M059J (cell line): ENCODE measurements at places on chromosomes 1 and 21. TPM values are rescaled to one million over a fixed set of nuclear protein-coding genes. Genes with fewer than 3 reads are reported as not detected.

- peak; percentile 39 for DNase-seq
Measured at GRCh38 chr1:5379176-5379759, 613.0 kb downstream of the NPHP4 start.

DNA sequence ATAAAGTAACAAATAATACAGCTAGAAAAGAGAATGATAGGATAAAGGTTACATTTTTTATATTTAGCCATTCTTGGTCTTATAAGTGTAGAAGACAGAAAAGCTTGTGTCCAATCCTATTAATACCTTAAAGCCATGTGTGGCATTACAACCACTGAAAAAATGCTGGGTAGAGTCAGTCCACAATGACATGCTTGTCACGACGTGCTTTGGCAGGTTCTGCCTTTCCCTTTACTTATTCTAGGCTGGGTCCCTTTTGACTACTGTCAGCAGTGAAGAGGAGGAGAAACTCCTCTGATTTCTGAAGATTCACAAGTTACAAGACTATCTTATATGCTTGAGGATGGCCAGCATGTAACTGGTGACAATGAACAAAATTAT, 14.6 kb upstream of the AIM2 start:
- DNase-seq, result peak; percentile 49

Gene CAPN8
- total RNA-seq, result not detected in 2 replicates

- DNase-seq, result no peak
Measured at GRCh38 chr1:26771285-26771642, 16.5 kb upstream of the PIGV start.

Gene STUM
- not detected in 2 replicates for total RNA-seq

GRCh38 chr1:198007687-198008607, 90.8 kb downstream of the LHX9 start:
- DNase-seq, result peak; percentile 58

GRCh38 chr1:232883992-232884661, 66.3 kb upstream of the NTPCR start:
- DNase-seq, result peak; percentile 72
